ENCODE measurements at places on chromosomes 12 and 14.

DNA sequence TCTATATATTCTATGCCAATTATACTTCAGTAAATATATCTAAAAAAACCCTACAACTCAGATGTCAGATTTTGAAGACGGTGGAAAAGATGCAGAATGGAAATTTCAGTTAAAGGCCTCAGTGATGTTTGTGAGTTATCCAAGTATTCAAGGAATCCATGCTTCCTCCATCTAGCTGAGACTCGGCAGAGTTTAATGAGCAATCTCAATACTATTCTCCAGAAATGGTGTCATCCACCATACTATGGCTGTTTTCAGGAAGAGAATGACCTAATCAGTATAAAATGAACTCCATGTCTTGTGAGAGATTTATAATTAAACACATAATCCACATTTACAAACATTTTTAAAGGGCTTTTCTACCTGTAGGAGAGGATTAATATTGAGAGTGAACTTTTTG is 66.0 kb downstream of the KLHL28 start:
- peak; percentile 39 for DNase-seq

DNA sequence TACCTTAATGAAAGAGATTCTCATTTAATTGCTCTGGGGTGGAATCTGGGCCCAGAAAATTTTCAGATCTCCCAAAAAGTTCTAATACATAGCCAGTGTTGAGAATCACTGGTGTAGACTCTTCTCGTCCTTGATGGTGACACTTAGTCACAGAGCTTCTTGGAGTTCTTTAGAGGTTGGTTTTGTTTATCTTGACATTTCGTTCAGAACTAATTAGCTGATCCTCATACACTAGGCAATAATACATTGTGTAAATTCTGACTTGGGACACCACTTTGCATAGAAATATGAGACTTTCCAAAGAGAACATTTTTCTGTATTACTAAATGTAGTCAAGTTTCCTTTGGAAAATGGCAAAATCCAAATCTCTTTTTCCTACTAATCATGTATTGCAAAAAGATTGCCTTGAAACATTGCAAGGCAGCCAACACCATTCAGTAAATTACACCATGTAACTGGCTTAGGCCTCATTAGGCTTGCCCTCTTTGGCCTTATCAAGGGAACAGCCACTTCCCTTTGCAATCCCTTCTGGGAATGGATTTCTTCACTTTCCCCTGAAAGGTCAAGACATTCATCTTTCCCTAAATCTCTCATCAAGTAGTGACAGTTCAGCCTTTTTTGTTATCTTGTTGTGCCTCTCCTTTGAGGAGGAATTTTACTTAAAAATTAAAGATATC is 102.2 kb downstream of the PAH start:
- no peak for DNase-seq

- no peak for DNase-seq
Measured at GRCh38 chr12:115598871-115599811, 678.4 kb downstream of the MED13L start.

DNA sequence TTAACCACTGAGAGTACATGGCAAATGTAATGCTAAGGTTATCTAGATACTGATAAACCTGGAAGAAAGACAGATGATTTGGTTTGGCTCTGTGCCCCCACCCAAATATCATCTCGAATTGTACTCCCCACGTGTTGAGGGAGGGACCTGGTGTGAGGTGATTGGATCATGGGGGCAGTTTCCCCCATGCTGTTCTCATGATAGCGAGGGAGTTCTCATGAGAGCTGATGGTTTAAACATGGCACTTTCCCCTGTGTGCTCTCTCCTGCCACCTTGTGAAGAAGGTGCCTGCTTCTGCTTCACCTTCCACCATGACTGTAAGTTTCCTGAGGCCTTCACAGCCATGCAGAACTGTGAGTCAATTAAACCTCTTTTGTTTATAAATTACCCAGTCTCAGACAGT is 14.2 kb downstream of the NOXRED1 start:
- no peak for DNase-seq

DNA sequence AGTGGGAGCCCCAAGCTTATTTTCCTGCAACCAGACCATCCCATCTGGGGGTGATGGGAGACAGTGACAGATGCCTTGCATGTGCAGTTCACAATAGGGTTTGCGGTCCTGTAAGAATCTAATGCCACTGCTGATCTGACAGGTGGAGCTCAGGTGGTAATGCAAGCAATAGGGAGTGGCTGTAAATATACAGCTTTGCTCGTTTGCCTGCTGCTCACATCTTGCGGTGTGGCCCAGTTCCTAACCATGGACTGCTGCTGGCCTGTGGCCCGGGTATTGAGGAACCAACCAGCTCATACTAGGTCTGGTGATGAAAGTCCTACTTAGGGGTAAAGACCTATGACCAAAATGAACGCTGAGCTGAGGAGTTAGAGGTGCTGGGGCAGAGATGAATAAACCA is 36.1 kb upstream of the CCDC88C start:
- no peak for DNase-seq

GRCh38 chr12:118986050-118986449 is 4.7 kb downstream of the SRRM4 start:
- DNase-seq: no peak

DNA sequence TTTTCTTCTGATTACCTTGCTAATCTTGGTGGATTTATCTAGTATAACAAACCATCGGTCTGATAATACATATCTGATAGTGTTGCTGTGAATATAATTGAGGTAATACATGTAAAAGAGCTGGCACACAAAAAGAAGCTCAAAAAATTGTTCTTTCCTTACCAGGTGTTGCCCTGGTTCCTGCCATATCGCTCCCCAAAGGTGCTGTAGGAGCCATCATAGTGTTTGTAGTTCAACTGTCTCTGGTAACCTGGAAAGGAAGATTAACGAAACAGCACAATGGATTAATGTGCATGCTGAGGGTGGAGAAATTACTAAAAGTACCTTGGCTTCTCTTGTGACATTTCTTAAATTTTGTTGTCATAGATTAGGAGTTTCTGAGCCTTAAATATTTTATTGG is 36.6 kb downstream of the A2M start:
- DNase-seq: no peak

DNA sequence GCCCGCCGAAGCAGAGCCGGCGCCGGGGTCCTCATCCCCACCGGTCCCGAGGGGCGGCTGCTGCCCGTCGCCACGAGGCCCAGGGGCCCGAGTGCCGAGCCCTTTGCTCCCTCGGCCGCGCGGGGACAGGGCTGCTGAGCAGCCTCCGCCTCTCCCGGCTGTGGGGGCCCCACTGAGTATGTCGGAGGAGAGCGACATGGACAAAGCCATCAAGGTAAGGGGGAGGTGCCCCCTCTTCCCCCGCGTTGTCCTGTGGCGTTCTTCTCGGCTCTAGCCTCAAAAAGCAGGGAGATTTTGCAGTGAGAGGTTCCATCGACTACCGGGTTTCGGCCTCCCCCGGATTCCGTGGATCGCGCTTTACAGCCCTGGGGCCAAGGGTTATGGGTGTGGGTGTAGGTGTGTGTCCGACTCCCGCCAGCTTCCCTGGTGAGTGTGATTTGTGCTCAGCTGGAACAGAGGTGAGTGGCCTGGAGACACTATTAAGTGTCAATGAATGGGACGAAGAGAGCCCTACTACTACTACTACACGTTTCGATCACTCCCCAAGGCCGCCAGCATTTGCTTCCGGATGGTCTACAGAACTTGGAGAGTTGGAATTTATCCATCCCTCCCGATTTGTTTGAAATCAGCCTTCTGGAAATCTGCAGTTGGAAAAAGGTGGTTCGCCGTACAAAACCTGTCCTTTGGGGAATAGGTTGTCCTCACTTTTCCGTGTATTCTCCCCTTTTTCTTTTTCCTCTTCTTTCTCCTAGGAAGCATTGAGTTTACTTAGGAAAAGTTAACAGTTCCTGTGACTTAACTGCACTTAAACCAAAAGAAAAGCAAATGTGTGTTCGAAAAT is 748 bp downstream of the MAPKAPK5 start:
- no peak for DNase-seq

DNA sequence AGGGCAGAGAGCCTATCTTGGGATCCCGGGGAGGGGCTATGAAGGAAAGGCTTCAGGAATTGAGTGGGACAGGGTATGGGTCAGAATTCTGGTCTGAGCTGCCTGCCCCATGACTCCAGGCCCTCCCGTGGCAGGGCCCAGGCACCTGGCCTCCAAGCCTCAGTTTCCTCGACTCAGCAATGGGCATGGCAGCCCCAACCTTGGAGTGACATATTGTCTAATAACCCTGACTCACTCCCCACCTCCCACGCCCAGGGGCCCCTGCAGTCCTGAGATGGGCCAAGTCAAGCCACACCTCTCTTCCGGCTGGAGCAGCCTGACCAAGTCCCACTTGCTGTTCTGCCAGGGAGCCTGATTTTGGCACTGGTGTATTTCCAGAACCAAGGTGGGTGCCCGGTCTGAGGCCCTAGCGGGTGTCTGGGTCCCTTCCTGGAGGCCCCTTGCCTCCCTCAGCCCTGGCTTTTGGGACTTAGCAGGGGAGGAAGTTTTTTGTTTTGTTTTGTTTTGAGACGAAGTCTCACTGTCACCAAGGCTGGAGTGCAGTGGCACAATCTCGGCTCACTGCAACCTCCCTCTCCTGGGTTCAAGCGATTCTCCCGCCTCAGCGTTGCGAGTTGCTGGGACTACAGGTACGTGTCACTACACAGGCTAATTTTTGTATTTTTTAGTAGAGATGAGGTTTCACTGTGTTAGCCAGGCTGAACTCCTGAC is 40.3 kb upstream of the RCOR1 start:
- no peak for DNase-seq

GRCh38 chr12:109004017-109004416 is 16.9 kb downstream of the SVOP start:
- DNase-seq: no peak

- no peak for DNase-seq
Measured at GRCh38 chr12:56995201-56995929, 11.0 kb downstream of the ZBTB39 start.

GRCh38 chr12:121087467-121088194 is 45.0 kb upstream of the P2RX7 start:
- no peak for DNase-seq

- no peak for DNase-seq
Measured at GRCh38 chr12:44999355-44999754, 51.5 kb downstream of the DBX2 start.

- DNase-seq: no peak
Measured at GRCh38 chr12:89469361-89469760, 55.2 kb downstream of the GALNT4 start.

DNA sequence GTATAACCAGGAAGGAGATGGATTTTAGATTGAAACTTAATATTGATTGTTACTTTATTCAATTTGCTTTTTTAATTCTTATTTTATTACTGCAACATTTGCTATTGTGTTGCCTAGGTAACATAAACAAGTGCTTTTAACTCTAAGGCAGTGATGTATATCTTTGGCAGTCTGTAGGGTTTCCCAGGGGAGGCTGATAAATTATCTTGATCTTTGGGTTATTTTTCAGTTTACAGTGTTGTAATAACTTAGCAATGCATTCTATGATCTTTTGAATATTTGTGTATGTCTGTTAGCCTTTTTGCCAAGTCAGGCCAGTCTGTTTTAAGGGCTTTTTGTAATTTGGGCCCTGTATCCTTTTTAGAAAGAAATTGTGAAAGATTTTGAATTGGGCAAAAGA is 7.8 kb upstream of the DTD2 start:
- no peak for DNase-seq

DNA sequence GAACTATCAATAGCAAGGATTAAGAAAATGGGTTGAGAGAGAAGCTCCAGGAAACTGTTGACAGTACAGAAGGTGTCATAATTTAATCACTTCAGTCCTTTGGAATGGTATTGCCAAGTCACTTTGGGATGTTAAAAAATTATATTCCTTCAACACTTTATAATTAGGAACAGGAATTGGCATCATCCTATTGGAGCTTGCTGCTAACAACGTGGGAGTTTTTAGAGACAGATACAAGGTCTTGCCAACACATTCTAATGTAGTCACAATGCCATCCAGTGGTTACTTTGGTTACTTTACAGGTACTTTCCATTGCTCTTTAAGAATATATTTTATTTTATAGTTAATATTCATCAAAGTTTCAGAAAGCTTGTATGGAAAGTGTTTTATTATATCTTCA is 310.1 kb downstream of the SYT1 start:
- peak; percentile 9 for DNase-seq

- DNase-seq: no peak
Measured at GRCh38 chr12:93825501-93825888, 148.3 kb downstream of the CRADD start.

- peak; percentile 71 for DNase-seq
Measured at GRCh38 chr12:117143008-117143532, 43.9 kb upstream of the TESC start.

- DNase-seq: no peak
Measured at GRCh38 chr14:59160506-59160905, 28.0 kb upstream of the DAAM1 start.
